ENCODE measurements at places on chromosomes 2 and 18.

DNA sequence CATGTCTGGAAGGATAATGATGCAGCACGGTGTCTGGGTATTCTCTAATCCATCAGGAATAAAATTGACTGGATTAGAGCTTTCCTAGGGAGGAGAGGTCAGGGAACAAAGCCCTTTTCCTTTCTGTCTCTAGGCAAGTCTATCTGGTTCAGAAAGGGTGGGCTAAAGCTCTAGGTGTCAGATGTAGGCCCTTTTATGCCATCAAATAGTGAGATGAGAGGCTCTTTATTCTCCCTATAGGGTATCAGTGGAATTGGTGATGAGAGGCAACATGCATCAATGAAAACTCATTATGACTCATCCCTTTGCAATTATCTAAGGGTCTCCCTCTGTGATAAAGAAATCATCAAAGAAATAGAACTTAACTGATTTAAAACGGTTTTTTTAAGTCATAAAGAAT lies 328.0 kb upstream of the CRIM1 start:
- DNase-seq: no peak

DNA sequence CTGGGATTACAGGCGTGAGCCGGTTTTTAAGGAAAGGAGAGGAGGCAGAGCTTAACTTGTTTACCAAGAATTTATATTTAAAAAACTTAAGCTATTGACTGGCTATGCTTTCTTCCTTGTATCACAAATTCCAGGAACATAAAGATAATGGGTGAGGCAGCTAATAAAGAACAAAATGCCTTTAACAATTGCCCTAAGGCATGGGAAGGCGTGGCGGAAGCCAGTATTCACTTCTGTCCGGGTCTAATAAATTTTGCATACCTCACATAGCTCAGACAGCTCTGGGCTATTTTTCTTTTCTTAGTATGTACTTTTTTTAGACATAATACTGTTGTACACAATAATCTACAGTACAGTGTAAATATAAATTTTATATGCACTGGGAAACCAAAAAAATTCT lies 1.0 kb upstream of the LDAH start:
- no peak for DNase-seq

GRCh38 chr2:67471681-67472080 lies 74.5 kb downstream of the ETAA1 start:
- no peak for DNase-seq

GRCh38 chr2:135685361-135685760 lies 56.3 kb upstream of the UBXN4 start:
- DNase-seq: no peak

Measured in left ventricle myocardium inferior (tissue), 1 donor.